Mesothelial cell of epicardium (in vitro differentiated cells): ENCODE measurements at places on chromosomes 4 and X. TPM values are rescaled to one million over a fixed set of nuclear protein-coding genes. Genes with fewer than 3 reads are reported as not detected.

NUDT6 gene
- 7.9 to 9.3 TPM (median 8.2 TPM) in 3 replicates for total RNA-seq

AREG gene
- total RNA-seq: 1.3 to 1.7 TPM (median 1.5 TPM) in 3 replicates

CDKL2 gene
- 2.1 to 3.0 TPM (median 3.0 TPM) in 3 replicates for total RNA-seq

GABRG1 gene
- 0.18 to 0.22 TPM (median 0.20 TPM) in 3 replicates for total RNA-seq

SPANXA1 gene
- not detected in 3 replicates for total RNA-seq

DNA sequence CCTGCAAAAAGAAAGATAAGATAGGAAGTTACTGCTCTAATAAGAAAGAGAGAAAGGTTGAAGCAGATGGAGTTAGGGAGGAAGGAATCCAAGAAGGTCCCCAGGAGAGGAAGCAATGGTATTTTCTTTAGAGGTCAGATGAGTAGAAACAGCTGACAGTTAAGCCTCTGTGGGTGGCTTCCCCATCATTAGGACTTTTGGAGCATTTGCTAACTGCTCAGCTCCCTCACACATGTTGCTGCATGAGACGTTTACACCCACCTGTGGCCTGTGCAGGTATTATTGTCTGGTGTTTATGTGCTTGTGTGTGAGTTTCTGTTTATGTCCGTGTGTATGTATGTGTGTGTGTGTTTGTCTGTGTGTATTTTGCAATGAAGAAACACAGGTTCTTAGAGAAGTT, 346.8 kb downstream of the RAB28 start:
- no peak for DNase-seq

DNA sequence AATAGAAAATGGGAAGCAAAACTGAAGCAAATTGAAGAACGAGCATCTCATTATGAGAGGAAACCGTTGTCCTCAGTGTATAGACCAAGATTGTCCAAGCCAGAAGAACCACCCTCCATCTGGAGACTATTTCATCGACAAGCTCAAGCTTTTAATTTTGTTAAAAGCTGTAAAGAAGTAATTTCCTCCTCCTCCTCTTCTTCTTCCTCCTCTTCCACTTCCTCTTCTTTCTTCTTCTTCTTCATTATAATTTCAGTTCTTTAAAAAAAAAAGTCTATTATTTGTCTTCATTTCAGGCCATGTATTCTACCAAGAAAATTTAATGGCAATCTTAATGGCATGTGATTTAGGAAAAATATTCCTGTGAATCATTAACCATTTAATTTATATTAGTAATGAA, 7.6 kb downstream of the PRIMPOL start:
- DNase-seq: no peak

DNA sequence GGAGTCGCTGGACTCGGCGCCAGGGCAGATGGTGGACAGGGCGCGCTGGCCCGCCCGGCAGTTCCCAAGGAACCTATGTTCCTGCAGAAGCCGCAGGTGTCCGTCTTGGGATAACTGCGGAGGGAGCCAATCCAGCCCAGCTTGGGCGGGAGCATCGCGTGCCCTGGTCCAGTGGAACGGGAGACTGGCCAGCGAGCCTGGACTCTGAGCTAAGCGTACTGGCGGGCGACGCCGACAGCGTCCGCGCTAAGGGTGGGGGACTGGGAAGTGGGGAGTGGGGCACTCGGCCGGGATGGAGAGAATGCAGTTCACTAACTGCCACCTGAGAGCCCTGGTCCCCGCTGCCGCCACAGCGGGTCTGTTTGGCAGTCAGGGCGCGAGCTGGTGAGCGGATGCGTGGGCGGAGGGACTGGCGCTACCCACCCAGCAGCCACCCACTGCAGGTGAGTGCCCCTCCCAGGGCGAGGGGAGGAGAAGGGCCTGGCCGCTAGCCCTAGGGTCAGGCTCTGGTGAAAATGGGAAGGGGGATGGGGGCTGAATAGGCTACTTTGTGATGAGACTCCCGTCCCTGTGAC, 1.3 kb upstream of the MAMLD1 start:
- DNase-seq: peak; percentile 36

DNA sequence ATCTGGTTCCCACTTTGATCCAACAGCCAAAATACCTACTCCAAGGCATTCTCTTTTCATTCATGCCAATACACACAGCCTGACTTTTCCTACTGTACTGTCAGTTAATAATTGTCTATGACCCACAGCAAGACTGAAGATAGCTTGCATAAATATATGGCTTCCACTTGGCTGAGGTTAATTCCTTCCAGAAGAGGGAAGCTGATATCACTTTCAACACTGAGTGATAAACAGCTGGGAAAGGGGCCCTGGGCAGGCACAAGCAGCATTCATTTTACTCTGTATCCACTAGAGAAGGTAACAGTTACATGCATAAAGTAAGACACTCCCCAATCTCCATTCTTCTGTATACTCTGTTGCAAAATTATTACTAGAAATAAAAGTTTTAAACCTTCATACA, 200.2 kb upstream of the UGT8 start:
- DNase-seq: no peak

DNA sequence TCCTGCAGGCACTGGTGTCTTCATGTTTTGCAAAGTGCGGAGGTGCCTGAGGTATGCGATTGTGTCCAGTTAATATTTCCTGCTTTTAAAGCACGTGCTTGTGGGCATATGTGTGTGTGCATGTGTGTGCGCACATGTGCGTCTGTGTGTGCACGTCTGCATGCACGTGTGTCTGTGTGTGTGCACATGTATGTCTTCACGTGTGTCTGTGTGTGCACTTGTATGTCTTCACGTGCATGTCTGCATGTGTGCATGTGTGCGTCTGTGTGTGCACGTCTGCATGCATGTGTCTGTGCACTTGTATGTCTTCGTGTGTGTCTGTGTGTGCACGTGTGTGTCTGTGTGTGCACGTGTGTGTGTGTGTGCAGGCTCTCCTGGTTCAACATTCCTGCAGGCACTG, 49.5 kb downstream of the SHOX start:
- DNase-seq: no peak

DNA sequence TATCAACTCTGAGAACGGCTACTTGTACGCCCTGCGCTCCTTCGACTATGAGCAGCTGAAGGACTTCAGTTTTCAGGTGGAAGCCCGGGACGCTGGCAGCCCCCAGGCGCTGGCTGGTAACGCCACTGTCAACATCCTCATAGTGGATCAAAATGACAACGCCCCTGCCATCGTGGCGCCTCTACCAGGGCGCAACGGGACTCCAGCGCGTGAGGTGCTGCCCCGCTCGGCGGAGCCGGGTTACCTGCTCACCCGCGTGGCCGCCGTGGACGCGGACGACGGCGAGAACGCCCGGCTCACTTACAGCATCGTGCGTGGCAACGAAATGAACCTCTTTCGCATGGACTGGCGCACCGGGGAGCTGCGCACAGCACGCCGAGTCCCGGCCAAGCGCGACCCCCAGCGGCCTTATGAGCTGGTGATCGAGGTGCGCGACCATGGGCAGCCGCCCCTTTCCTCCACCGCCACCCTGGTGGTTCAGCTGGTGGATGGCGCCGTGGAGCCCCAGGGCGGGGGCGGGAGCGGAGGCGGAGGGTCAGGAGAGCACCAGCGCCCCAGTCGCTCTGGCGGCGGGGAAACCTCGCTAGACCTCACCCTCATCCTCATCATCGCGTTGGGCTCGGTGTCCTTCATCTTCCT, 2.7 kb downstream of the PCDH10 start:
- DNase-seq: peak; percentile 51

DNA sequence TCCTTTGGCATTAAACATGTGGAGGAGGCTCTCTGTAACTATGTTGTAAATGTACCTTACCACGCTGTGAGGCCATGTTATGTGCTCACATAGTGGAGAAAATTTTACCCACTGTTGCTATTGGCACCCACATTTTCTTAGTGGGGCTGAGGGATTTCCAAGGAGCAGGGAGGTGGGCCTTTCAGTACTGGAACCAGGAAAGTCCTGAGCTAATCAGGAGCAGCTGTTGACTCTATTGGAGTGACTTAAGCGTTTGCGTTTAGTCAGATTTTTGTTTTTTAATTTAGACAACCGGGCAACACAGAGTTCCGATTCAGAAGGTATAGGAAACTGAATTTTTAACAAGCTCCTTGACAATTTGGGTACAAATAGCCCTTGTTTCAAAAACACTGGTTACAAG, 30.7 kb upstream of the WDR17 start:
- DNase-seq: no peak

- no peak for DNase-seq
Observed at GRCh38 chrX:132004728-132005127, 18.4 kb upstream of the STK26 start.

- no peak for DNase-seq
Observed at GRCh38 chrX:41870719-41871151, 52.6 kb downstream of the CASK start.
